Fibroblast of the aortic adventitia (primary cell): ENCODE measurements at places on chromosomes 12 and 14. TPM values are rescaled to one million over a fixed set of nuclear protein-coding genes. Genes with fewer than 3 reads are reported as not detected.

GRCh38 chr14:82759656-82760055 lies 1226.0 kb upstream of the SEL1L start:
- DNase-seq, result no peak

GRCh38 chr12:120404271-120404670 lies 33.6 kb upstream of the COX6A1 start:
- no peak for DNase-seq

- DNase-seq, result no peak
Measured at GRCh38 chr12:31353750-31354708, 28.1 kb upstream of the SINHCAF start.

DNA sequence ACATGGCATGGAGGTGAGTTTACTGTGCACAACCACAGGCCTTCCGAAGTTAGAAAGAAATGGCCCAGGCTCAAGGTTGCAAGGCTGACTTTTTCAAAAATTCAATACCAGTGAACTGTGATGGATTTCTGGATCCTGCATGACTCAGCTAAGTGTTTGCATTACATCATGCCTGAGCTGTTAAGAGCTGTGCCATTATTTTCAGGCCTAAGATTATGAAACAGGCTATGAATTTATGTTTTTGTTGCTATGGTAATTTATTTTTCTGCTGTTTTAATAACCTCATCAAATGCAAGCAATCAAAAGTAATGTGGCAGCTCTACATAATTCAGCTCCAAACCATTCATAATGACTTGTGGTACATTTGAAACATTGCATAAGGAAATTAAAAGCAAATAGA lies 457.7 kb upstream of the TMEM132C start:
- peak; percentile 90 for DNase-seq

GRCh38 chr14:56891226-56891625 lies 80.9 kb upstream of the OTX2 start:
- DNase-seq, result no peak

DNA sequence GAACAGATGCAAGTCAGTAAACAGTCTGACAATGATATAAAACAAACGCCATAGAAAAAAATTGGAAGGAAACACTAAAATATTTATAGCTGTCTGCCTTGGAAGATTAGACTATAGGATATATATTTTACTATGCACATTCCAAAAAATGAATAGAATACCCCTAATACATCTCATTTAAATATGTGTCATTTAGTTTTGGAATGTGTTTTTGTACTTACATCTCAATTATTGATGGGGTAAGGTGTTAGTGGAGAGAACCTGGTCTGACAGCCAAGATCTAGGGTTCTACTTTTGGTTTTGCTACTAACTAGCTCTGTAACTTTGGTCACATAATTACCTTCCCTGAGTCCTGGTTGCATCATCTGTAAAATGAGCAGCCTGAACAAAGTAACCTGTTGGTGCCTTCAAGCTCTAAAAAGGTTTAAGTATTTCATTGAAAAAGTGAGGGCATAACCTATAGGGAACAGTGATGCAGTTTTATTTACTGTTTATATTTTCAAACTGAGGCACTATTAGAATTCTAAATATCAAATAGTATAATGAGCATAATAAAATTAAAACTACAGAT lies 28.6 kb upstream of the SLC6A13 start:
- DNase-seq, result peak; percentile 23

GRCh38 chr12:123050331-123050831 lies 69.9 kb downstream of the ARL6IP4 start:
- DNase-seq, result peak; percentile 49

DNA sequence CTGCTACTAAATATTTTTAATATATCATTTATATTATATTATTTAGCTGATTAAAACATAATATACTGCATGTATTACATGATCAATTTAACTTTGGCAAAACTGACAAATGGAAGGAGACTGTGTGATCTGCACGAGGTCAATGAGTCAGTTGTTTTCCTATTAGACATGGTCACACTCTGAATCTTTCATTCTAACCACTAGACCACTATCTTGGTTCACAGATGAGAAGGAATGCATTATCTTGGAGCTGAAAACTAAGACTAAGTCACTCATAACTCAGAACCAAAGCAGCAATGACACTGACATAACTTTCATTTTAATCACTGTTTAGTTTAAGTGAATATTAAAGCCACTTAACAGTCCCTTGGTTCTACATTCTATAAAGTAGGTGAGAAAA lies 37.4 kb downstream of the GNPTAB start:
- peak; percentile 66 for DNase-seq

DNA sequence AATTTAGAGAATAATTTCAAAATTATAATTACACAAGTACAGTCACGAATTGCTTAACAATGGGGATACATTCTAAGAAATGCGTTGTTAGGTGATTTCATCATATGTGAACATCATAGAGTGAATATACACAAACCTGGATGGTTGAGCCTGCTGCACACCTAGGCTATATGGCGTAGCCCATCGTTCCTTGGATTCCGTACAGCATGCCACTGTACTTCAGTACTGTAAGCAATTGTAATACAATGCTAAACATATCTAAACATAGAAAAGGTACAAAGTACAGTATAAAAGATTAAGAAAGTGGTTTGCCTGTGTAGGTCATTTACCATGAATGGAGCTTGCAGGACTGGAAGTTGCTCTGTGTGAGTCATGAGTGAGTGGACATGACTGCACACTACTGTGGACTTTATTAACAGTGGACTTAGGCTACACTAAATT lies 286.2 kb downstream of the CACNA1C start:
- DNase-seq, result peak; percentile 82

- DNase-seq, result no peak
Measured at GRCh38 chr14:101405171-101405883, 156.0 kb upstream of the DIO3 start.

DNA sequence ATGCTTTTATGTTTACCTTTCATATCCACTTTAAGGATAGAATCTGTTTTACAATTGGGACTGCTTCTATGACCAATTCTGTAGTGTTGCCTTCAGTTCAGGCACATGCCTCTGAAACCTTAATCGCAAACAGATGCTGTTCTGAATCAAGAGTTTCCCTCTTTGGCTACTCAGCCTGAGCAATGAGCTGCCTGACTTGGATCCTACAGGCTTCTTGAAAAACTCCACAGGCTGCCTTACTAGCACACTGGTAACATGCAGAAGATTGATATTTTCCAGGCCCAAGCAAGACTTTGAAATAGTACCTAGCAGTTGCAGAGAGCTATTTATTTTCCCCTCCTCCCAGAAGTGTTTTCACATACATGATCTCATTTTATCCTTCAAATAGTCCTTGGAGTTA lies 34.8 kb upstream of the PMCH start:
- DNase-seq, result peak; percentile 74

- DNase-seq, result no peak
Measured at GRCh38 chr12:94868161-94868560, 135.3 kb downstream of the NDUFA12 start.

DNA sequence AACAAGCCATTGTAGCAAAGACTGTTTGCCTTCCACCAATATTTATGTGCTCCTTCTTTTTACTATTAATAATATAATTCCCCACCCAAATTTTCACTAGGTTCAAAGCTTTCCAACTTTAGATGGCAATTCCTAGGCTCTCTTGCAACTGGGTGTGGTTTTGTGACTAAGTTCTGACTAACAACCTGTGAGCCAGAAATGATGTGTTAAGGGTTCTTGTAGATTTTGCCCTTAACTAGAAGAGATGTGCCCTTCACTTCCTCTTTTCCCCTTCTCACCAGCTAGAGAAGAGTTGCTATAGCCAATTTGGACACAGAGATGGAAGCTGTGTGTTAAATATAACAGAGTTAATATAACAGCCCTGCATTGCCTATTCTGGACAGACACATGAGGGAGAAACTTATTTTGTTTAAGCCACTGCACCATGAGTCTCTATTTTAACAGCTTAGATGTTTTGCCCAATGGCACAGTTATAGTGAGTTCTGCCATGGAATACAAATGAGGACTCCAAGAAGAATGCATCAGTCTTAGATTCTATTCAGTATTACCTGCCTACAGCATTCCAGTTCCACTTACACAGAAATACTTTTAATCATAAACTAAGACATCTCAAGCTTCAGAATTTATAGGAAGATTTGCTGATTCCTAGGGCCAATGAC lies 216.2 kb downstream of the DUSP6 start:
- peak; percentile 76 for DNase-seq

DNA sequence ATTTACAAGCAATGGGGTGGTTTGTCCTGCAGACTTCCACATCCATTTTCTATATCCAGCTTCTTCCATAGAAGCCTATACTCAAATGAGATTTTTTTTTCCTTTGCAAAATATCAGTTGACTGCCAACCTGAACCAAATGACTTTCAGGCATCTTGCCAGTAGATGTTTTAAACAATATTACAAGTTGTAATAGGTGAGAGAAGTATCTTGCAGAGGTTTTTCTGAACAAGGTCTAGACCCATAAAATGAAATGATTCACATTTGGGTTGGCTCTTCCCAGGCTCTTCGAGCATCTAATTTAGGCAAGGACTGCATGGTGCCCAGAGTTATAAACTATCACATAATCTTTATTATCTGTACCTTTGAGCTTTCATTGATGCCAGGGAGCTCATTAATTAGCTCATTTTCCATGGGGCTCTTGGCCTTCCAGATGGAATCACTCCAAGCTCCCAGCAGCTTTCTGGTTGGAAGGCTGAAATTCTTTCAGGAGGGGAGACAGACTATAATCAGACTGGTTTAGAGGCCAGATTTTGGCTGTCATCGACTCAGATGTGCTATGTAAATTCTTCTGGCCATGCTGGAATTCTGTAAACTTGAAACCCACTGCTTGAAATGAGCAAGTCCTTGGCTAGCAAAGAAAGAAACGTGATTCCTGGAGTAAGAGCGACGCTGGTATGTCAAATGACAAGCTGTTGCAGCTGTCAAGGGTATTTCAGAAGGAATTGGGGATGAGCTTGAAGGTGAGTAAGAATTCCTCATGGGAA lies 32.2 kb upstream of the DICER1 start:
- DNase-seq, result no peak

DNA sequence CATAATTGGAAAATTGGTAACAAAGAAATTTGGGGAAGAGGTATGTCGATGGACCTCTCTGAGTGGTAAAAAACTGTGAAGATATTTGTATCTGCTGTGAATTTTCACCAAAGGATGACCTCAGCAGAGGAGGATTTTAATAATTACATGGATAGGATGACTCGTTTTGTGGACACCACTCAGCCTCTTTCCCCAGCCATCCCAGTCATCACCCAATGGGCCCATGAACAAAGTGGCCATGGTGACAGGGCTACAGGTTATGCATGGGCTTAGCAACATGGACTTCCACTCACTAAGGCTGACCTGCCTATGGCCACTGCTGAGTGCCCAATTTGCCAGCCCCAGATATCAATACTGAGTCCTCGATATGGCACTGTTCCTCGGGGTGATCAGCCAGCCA lies 577.5 kb upstream of the FBXO33 start:
- DNase-seq, result no peak

GRCh38 chr12:42039176-42039575 lies 105.5 kb downstream of the GXYLT1 start:
- DNase-seq, result peak; percentile 74

- no peak for DNase-seq
Measured at GRCh38 chr12:55041345-55042055, 21.7 kb downstream of the NEUROD4 start.

DNA sequence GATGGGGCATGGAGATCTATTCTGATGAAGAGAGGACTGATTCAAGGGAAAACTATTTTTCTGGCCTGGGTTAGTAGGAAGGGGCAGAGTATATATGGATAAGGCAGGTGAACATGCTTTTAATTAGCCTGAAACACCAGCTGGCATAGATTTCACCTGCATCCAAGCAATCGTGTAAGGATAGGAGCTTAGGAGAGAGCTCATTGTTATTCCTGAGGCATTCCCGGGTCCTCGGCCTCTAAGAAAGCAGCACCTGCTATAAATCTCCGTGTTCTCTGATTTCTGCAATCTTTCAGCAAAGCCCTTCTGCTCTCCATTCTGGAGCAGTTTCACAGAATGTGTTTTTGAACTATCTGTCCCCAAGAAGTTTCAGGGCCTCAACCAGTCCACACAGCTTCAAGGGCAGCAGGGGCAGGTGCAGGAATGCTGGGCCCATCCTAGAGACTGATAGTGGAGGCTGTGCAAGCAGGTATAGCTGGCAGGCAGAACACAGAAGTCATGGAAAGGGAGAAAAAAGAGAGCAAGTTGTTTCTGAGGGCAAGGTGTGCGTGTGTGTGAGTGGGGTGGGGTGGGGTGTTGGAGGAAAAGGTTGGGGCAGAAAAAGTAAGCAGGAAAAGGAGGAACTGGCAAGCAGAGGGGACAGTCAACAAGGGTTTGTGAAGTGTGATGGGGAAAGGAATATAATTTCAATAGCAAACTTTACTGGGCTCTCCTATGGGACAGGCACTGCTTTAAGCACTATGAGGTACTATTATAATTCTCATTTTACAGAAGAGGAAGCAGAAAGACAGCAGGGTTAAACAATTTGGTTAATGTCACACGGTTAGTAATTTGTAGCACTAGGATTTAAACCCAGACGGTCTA lies 203.7 kb upstream of the SSTR1 start:
- no peak for DNase-seq

DNA sequence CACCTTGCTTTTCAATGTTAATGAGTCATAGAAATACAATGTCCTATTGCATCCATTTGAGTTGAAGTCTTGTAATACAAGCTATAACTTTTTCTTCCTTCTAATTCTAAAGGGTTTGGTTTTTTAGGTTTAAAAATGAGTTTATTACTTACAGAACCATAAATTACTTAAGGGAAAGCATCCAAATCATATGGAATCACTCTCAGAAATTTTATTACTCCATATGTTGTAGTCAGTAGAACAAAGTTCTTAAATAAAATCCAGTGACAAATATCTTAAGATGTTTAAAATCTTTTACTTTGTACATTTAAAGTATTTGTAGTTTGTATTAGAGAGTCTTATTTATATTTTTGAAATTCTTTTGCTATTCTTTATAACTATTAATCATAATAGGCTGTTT lies 253.2 kb downstream of the IPO8 start:
- DNase-seq, result no peak

DNA sequence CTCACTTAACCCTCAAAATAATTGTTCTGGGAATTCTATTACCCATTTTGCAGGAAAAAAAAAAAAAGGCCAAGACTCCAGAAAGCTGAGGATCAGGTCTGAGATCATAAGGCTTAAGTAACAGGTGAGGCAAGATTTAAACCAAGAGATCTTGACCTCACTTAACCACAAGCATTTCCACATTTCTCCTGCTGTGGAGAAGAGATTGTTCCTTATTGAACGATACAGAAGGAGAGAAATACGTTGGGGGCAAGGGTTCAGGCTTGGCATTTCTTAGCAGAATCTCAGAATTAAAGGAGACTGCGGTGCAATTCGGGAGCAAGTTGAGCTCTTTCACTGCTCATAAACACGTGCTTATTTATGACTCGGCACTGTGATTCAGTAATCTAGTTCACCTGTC lies 885.3 kb upstream of the TMEM132C start:
- no peak for DNase-seq

- peak; percentile 91 for DNase-seq
Measured at GRCh38 chr12:87848248-87848868, 180.8 kb downstream of the C12orf50 start.

The SYNE2 gene
- total RNA-seq, result 25.8 and 42.9 TPM in 2 replicates

The TAS2R42 gene
- total RNA-seq, result not detected in 2 replicates

The MGST1 gene
- 203 and 229 TPM in 2 replicates for total RNA-seq

The RND1 gene
- 0.72 TPM in 1 of 2 replicates, not detected in the other for total RNA-seq

The GSC gene
- total RNA-seq, result 2.1 and 2.5 TPM in 2 replicates

The LRTM2 gene
- total RNA-seq, result not detected in 2 replicates

The GNPTAB gene
- total RNA-seq, result 31.5 and 38.3 TPM in 2 replicates
